ENCODE measurements at places on chromosomes 12 and 14.

DNA sequence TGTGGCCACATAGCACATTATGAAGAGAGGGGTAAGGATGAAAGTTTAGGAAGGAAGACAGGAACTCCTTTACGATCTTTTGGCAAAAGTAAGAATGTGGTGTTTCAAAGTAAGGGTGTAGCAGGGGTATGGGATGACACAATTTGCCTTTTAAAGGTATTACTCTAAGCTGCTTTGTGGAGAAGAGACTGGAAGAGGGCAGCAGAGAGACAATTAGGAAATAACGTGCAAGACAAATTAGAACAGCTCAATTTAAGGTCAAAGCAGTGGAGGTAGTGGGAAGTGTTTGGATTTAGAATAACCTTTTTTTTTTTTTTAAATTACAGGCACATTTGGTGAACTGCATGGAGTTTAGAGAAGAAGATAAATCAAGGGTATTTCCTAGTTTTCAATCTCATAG lies 342.6 kb downstream of the NOVA1 start:
- DNase-seq, result no peak

GRCh38 chr14:53814392-53814791 lies 142.2 kb downstream of the BMP4 start:
- DNase-seq, result no peak

DNA sequence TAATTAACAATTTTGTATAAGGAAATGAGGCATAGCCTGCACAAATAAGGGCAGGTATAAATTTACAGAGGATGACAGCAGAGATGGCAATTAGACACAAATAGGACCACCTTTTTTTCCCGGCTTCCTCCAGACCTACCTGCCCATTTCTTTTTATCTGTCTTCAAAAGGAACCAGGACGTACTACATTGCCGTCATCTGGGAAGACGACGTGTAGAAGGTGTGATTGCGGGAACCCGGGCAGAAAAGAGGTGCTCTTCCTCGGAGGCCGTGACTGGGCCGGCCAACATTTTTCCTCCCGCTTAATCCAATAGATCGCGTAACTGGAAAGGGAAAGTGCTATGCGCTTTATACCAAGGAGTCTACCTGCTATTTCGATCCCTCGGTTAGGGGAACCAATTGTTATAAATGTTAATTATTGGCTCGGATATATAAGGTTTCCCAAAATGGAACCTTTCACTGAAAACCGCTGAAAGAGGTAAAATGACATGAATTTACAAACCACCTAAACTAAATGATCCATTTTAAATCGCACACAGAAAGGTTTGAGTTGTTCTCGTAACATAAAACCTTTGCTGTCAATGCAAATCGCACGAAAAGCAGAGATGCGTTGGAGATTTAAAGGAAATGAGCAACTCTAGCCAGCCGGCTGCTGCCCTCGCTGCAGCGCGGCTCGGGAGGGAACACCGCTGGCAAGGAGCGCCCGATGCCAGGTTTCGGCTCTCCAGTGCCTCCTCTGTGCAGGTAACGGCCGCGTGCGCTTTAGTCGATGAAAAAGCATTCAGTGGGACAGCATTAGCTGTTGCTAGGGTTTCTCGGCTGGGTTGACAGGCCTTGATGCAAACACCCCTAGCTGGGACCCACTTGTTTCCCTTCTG lies 2.8 kb upstream of the SIX1 start:
- no peak for DNase-seq

GRCh38 chr14:96783915-96784224 lies 13.3 kb upstream of the VRK1 start:
- DNase-seq, result no peak

DNA sequence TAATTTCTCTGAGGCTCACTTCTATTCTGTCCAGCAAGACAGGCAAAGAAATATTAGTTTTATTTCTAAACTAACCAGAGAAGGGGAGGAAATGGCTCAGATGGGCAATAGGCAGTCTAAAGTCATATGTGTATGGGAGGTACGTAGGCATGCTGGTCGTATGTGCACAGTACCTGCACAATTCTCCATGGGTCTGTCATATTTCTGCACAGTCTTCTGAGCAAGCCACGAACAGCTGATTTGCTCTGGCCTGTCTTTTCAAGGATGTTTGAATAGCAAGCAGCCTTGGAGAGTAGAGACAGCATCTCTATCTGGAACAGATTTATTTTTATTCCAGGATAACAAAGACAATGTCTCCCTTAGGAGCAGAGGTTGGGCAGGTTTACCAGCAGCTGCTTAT lies 92.1 kb downstream of the SLC25A47 start:
- no peak for DNase-seq

DNA sequence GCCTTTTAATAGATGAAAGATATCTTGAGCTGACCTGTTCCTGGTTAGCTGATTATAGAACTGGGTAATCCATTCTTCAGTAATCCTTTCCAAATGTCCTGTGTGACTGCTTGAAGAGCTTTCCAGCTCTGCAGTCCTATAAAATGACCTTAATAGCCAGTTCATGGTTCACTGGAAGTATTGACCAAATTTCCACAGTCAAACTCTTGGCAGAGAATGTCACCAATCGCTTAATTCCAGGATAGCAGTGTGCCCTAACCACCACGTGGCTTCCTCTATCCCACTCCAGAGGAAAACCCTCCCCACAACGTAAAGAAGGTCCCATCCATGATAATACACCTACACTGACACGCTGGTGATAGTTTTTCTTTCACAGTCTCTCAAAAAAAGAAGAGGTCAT lies 17.4 kb downstream of the PRKAB1 start:
- DNase-seq, result no peak

- no peak for DNase-seq
These were observed 596.9 kb downstream of the DIO2 start for GRCh38 chr14:79614448-79614847.

DNA sequence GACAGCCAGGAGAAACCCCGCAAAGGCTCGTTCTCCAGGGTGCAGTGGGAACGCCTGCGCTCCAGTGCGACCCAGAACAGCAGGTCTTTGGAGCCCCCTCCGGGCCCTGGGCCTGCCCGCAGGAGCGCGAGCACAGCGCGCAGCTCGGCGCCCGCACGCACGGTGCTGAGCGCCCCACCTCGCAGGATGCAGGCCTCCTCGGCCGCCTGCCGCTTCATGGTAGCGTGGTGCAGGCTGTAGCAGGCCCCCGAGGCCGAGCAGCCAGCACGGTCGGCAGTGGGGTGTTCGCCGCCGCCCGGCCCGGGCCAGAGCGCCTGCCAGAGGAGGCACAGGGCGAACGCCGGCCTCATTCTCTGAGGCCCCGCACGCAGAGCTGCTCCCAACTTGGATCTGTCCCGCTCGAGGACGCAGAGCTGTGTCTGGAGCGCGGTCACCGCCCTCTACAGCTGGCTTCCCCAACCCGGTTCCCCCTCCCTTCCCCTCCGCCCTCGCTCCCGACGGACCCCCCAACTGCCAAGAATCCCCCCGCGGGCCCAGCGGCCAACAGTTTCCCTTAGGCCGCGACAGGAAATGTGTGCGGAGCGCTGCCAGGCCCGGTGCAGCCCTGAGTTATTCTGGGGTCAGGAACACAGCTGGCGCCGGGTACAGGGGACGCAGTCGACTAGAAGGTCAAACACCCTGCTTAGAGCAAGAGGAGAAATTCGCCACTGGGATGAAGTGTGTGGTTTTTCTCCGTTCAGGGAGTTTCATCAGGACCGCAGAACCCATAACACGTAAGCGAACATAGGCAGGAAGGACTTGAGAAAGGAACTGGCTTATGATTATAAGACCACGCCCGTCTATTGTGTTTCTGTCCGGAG lies at the start of gene CLEC14A:
CLEC14A (minus strand) TSS at position 421 of the 860 bp plus-strand sequence; CDS start at position 350, 71 bp downstream.
- no peak for DNase-seq

GRCh38 chr14:103361867-103362266 lies 23.3 kb upstream of the MARK3 start:
- DNase-seq, result no peak

DNA sequence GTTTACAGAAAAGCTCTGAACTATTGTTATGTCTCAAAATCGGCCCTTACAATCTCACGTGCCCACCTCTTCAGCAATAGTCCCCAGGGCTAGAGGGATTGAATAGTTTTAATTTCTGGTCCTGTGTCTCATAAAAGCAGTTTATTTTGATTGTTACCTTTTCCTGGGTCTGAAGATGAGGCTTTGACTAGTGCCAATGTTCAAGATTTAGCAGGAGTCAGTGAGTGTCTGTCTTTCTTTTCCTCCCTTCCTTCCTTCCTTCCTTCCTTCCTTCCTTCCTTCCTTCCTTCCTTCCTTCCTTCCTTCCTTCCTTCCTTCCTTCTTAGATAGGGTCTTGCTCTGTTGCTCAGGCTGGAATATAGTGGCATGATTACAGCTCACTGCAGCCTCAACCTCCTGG lies 24.7 kb upstream of the SOCS2 start:
- DNase-seq, result no peak

DNA sequence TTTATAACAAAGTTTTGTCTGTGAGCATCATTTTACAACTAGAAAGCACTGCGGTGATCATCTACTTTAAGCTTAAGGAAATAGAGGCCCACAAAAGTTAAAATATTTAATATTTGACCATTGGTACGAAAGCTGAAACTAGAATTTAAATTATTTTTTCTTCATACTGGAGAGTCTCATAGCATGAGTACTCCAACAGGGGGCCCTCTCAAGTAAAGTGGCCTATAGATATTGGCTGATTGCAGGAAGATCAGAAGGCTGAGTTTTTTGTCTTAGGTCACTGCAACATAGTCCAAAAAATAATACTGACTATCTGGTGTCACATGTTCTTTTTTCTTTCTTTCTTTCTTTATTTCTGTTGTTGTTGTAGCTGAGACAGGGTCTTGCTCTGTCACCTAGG lies 75.3 kb upstream of the ZDHHC17 start:
- no peak for DNase-seq

- peak; percentile 46 for DNase-seq
These were observed 5.6 kb upstream of the GCH1 start for GRCh38 chr14:54908190-54908589.

DNA sequence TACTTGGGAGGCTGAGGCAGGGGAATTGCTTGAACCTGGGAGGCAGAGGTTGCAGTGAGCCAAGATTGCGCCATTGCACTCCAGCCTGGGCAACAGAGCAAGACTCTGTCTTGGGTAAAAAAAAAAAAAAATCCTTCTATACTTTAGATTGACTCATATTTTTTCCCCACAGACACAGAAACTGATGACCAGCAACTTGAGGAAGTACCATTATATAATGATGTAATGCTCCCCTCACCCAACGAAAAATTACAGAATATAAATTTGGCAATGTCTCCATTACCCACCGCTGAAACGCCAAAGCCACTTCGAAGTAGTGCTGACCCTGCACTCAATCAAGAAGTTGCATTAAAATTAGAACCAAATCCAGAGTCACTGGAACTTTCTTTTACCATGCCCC lies 24.3 kb upstream of the SNAPC1 start:
- DNase-seq, result no peak

DNA sequence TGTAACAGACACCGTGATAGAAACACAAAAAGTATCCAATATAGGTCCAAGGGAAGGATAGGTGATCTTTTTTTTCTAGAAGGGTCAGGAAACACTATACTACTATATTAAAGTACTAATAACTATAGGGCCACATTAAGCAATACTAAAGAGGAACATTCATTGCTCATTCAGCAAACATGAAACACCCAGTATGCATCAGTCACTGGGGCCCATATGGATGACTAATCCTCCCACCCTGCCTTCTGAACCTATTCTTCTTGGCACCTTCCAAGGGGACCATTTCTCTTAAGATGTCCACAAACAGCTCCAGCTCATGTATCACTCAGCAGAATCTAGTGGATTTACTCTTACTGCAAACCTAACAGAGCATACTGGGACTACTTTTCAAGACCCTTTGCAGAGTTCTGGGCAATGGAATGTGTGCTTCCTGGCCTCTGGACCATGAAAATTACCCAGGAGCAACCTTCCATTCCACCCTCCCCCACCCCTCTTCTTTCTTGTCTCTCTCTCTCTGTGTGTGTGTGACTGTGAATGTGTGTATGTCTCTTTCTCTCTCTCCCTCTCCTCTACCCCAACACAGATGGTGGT lies 187.9 kb downstream of the EPS8 start:
- no peak for DNase-seq

- no peak for DNase-seq
These were observed 1.4 kb upstream of the MAP4K5 start for GRCh38 chr14:50533806-50534205.
